ENCODE measurements at places on chromosomes 5 and 9.

DNA sequence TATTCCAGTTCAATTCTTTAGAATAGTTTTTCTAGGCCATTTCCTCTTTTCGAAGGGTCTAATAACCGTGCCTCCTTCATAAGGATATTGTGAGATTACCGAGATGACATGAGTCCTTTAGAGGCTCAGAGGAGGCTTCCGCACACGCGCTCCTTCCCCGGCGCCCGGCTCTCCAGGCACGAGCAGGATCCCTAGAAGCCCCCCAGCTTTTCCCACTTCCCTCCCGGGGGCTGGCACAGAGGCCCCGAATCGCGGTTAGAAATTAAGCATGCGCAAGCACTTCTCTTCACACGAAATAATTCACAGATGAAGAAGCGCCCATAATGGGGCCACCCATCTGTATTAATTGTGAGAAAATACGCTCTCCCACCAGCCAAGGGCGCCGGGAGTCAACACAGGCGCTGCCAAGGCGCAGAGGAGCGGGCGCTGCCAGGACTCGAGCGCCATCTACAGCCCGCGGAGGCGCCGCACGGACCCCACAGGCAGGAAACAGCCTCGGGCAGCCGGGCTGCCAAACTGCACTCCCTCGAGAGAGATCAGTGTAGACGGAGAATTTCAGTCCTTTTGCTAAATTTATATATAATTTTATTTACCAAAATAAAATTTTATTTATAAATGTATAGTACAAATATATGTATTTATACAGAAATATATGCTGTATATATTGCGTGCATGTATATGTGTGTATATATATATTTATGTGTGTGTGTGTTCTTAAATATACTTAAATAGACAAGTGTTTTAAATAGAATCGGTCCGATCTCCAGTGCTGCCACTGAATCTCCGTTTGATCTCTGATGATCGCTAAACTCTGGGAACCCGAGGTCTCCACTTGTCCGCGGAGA lies 258.1 kb upstream of the NFIL3 start:
- DNase-seq = peak; percentile 64

- no peak for DNase-seq
Measured at GRCh38 chr5:177023303-177023664, 788 bp downstream of the ZNF346 start.

GRCh38 chr5:82785456-82785855 lies 291.7 kb downstream of the TMEM167A start:
- DNase-seq = no peak

- no peak for DNase-seq
Measured at GRCh38 chr5:143515829-143516228, 112.3 kb upstream of the NR3C1 start.

- DNase-seq = no peak
Measured at GRCh38 chr5:10360686-10361085, 7.2 kb downstream of the MARCHF6 start.

GRCh38 chr5:179870403-179870903 lies 11.8 kb upstream of the MRNIP start:
- DNase-seq = peak; percentile 8

- no peak for DNase-seq
Measured at GRCh38 chr9:137319739-137320551, 17.9 kb upstream of the NRARP start.

GRCh38 chr9:128845186-128845931 lies 15.8 kb upstream of the SPOUT1 start:
- DNase-seq = no peak

DNA sequence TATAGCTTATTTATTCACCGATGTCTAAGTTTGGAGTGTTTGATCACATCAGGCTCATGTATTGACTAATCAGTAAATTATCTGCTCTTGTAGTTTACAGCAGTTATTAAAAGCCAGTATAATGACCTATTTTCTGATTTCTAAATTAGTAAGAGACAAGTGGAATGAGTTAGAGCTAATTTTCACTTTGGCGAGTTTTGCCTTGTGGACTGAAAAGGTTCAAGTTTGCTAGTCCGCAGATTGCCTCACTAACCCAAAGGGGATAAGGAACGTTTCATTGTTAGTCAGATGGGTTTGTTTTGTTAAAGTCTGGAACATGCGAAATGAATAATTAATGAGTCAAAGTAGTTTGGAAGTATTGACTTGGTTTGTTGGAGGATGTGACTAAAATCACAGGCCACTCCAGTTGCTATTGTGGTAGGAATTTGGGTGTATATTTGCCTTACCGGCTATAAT lies 40.1 kb downstream of the SMARCA2 start:
- DNase-seq = no peak

DNA sequence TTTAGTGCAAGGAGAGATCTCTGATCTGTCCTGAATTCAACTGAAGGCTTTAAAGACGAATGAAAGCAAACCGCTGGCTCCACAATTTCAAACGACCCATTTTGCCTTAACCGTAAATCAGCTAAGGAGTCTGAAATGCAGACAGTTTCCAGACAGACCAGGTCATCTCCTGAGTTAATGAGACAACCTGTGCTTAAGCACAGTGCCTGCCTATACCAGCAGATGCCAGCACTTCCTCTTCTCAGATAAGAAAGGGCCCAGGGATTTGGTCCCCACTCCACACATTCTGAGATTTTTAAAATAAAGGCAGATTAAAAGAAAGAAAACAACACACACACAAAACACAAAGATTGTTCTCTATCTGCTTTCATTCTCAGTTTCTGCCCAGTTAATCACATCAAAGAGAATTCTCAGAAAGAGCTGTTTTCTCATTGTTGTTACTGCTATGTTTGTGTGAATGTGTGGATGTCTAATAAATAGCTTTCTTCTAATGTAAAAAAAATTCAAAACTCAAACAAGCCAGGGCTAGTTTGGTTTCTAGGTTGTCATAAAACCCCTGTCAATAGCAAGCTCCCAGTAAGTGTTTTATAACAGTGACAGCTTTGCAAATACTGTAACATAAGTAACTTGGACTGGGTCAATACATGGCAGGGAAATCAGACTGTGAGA lies 157.7 kb upstream of the SLC24A2 start:
- no peak for DNase-seq

GRCh38 chr9:70602321-70603019 lies 188.0 kb upstream of the KLF9 start:
- peak; percentile 19 for DNase-seq

Data from stimulated activated CD4-positive, alpha-beta T cell treated with anti-CD3 and anti-CD28 coated beads, Interleukin-4, amount 100 ng/mL, for 4 hours (primary cell).